Fibroblast of the aortic adventitia (primary cell): ENCODE measurements at places on chromosomes 7 and 10. TPM values are rescaled to one million over a fixed set of nuclear protein-coding genes. Genes with fewer than 3 reads are reported as not detected.
A peak's percentile ranks its signal among the peaks of the same experiment; 100 is the strongest.

- no peak for DNase-seq
These were observed 30.1 kb upstream of the ZNRF2 start for GRCh38 chr7:30254248-30254647.

Gene LLCFC1
- not detected in 2 replicates for total RNA-seq

Gene PNLIPRP2
- total RNA-seq, result not detected in 2 replicates

Gene COBL
- total RNA-seq, result not detected in 2 replicates

DNA sequence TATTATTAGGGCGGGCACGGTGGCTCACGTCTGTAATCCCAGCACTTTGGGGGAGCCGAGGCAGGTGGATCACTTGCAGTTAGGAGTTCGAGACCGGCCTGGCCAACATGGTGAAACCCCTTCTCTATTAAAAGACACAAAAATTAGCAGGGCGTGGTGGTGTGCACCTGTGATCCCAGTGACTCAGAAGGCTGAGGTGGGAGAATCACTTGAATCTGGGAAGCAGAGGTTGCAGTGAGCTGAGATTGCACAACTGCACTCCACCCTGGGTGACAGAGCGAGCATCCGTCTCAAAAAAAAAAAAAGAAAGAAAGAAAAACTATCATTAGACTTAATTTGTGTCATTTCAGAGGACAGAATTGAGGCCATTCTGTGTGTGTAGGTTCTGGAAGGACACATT, 752.7 kb upstream of the GALNT17 start:
- DNase-seq, result no peak

GRCh38 chr7:117688126-117688525, 185.1 kb downstream of the CTTNBP2 start:
- no peak for DNase-seq

GRCh38 chr10:96548589-96548988, 34.9 kb upstream of the TLL2 start:
- no peak for DNase-seq

Gene LRRD1
- 0.09 and 0.41 TPM in 2 replicates for total RNA-seq

DNA sequence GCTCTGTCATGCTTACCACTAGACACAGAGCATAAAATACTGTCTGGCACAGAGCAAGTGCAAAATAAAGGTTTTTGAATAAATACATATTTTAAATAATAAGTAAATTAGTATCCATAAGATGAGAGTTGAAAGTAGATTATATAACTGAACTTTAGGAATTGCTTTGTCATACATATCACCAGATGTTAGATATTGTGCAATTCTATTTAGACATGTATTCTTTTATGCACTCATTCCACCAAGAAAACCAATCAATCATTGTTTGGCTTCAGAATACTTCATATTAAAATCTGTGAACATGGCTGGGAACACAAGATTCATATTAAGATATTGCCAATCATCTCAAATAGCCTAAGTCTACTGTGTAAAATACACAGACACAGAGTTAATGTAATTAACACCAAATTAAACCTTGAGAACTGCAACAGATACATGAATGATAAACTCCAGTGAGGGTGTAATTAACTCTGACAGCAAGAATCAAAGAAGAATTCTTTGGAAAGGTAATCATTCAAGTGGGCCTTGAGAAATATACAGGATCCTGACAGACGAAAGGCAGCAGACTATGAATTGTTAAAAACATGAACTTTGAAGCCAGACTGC, 201.0 kb upstream of the PTN start:
- DNase-seq, result peak; percentile 23

DNA sequence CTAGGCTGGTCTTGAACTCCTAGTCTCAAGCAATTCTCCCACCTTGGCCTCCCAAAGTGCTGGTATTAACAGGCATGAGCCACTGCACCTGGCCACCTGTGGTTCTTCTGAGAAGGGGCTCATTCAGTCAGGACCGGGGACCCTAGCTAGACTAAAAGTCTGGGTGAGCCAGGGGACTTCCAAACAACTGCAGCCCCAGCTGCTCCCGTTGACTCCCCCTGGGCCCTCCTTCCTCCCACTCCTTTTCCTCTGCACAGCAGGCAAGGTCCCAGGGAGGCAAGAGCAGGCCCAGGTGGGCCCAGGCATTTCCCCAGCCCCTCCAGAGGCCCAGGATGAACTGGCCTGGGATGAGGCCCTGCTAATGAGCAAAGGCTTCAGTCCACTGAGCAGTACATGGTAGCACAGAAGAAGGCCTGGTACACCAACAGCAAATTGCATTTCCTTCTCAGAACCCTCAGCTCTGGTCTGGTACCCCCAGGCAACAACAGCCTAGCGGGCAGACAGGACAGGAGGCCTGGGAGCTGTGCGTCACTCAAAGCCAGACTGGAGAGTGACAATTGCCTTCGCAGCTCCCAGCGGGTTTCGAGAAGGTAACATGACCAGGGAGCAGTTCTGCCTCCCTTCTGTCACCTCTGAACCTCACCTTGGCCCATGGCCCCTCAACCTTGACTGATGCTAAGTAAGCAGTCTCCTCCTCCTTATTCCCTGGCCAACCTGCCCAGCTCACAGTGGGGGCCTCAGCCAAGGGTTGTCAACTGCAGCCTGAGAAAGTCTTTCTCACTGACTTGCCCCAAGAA, 30.7 kb upstream of the HSPA12A start:
- DNase-seq, result no peak

DNA sequence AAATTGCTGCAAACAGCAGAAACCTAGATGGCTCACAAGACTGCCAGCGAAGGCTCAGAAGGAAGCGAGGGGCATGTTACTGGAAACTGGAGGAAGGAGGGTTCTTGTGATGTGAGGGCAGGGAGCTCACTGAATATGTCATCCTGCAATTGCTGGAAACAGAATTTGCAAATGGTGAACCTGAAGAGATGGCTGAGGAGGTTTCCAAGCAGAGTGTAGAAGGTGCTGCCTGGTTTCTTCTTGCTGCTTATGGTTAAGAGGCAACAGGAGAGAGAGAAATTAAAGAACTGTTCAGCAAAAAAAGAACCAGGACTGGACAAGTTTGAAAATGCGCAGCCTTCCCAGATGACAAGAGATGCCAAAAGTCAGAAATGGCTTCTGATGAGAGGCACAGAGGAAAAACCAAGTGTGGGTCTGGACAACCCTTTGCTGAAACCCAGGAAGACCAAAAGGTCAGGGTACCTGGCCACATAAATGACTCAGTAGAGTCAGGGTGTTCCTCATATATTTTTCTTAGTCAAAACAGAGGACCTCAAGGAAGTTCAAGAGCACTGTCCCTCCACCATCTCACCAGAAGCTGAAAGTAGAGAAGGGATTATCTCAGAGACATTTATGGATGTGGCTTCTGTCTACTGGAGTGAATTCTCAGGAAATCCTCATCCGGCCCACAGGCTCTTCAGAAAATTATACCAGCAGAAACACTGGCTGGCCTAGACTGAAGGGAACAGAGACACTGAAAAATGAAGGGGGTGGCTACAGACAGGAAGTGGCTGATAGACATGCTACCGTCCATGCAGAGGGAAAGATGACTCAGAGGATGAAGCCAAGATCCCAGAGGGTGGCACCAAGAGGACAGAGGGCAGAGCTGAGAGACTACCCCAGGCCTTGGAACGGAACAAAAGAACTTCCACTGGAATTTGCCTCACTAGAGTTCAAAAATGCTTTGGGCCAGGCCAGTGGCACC, 10.1 kb downstream of the PAPOLB start:
- DNase-seq, result no peak

Gene CAV1
- 154 and 598 TPM in 2 replicates for total RNA-seq

Gene RPEL1
- total RNA-seq, result under 0.01 and 0.82 TPM in 2 replicates

Gene TLX1
- total RNA-seq, result 0.16 TPM in 1 of 2 replicates, not detected in the other

DNA sequence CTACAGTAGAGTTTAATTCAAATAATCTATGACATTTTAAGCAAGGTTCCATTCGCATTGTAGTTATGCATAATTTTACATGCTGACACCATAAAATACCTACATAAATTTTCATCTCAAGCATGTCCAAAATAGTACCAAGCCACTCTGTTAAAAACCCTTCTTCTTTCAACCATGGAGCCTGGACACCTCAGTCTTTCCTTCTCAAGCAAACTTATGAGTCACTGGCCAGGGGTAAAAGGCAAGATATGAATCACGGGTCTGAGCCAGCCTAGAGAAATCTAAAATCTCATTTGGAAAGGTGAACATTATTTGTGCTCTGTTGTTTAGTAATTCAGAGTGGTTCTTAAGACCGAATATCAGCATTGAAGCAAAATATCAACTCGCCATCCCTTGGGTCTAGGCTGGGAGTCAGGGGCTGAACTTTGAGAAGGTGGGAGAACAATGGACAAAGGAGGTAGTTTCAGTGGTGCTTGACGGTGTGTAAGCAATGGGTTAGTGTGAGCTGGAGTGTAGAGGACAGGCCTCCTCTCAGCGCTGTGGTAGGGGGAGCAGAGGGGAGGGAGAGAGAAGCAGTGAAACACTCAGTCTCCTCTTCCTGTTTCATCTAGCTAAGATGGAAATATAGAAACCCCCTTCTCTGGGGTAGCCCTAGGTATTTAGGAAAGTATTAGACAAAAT, 19.1 kb upstream of the GPAM start:
- peak; percentile 58 for DNase-seq

DNA sequence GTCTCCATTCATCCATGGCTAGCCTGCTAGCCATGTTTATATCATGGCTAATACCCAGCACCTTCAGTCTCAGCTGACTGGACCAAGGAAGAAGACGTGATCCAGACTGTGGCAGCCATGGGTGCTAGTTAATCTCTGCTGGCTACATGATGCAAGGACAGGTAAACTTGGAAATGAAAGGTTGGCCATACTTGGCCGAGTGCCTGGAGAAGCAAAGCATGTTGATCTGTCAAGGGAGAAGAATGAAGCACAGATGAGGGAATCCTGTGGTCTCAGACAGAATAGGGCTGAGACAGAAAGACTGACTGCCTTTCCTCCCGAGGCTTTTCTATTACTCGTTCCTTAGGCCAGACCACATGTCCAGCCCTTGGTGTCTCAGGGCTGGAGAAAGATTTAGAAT, 41.1 kb downstream of the CPVL start:
- no peak for DNase-seq

Gene PANK1
- total RNA-seq, result 5.2 and 7.2 TPM in 2 replicates

DNA sequence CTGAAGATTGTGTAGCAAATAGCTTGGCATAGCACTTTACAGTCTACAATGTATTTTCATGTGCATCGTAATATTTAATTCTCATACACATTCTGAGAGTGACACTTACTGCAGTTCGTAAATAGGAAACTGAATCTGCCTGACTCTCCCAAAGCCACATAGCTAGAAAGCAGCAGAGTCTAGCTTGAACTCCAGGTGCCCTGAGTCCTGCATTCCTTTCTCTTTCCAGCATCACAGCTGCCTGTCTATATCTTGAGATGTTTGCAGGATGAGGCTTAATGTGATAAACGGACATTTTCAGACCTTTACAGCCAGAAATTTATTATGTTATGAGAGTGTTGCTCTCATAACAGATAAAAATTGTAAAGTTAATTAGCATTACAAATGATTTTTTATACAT, 132.9 kb upstream of the PLXDC2 start:
- DNase-seq, result no peak

Gene LBX1
- total RNA-seq, result 0.08 TPM in 1 of 2 replicates, not detected in the other

Gene CPA2
- not detected in 2 replicates for total RNA-seq

DNA sequence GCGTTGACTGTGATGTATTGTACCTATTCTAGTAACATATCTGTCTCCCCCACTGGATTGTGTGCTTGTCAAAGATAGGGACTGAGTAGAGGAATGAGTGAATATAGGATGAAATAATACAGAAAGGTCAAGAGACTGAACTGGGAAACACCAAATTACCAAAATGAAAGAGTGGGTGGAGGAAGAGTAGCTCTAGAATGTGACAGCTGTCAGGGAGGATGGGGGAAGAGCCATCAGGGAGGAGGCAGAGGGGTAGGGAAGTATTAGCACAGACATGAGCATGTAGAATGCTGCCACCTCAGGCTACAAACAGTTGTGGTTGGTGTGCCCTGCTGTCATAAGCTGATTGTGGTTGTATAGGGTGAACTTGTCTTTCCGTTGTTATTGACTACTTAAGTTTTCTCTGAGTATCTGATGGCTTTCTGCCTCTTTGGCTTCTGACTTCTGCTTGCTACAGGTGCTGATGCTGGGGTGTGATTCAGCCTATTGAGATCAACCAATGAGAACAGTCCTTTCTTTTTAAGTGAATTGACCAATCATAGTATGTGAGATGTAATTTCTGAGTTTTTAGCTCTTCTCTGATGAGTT, 5.6 kb downstream of the CCSER2 start:
- peak; percentile 17 for DNase-seq

DNA sequence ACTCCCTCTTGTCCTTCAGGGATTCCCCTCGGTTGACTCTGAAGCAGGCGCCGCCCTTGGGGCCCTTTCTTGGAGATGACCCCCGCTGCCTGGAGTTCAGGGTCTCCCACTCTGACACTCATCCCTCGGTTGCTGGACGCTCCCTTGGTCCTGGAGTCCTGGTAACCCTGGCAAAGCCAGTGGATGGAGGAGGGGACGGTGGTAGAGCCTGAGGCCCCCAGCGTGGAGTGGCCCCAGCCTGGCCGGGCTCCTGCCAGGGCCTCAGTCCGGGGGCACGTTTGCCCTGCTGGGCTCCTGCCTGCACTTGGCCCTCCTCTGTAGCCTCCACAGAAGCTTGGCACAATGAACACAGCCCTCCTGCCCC, 9.3 kb upstream of the CAMK2B start:
- DNase-seq, result no peak

Gene COL26A1
- total RNA-seq, result not detected in 2 replicates

Gene RBM20
- total RNA-seq, result 0.08 and 0.09 TPM in 2 replicates

- peak; percentile 68 for DNase-seq
These were observed 435.2 kb downstream of the PLXNA4 start for GRCh38 chr7:132141109-132141508.
